ENCODE measurements at places on chromosomes 12 and 14.
A peak's percentile ranks its signal among the peaks of the same experiment; 100 is the strongest.

DNA sequence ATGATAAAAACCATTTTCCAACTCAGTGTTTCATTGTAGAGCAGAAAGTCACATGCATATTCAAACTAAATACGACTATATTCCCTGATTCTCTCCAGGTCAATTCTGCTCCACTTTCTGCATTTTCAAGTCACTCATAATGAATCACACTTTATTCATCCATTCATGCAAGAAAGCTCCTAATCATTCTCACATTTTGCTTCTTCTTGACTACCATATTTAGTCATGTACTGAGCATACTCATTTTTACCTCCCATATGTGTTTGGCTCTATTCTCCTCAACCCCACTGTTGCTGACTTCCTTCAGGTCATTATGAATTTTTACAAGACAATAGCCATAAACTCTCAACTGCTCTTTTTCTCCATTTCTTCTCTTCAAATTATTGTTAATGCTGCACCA lies 43.4 kb upstream of the PIK3C2G start:
- DNase-seq, result no peak

- DNase-seq, result no peak
Measured at GRCh38 chr12:62711631-62712241, 223.2 kb downstream of the PPM1H start.

- DNase-seq, result no peak
Measured at GRCh38 chr12:9118158-9118557, 2.4 kb upstream of the A2M start.

GRCh38 chr14:88196925-88197324 lies 126.1 kb downstream of the KCNK10 start:
- no peak for DNase-seq

DNA sequence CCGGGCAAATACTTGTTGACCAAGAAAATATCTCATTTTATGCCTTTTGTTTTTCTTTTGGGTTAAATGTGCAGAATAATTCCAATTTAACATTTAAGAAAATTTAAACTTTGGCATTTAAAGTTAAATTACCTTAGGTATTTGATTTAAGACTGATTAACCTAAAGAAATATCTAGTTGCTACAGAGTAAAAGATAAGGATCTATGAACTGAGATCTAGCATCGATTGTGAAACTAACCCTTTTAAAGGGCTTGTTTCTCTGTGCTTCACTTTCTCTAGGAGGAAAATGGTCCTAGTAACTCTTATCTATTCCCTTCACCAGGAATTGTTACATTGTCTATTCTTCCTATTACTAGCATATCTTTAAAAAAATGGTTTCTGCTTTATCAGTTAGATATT lies 2.6 kb upstream of the TTC8 start:
- no peak for DNase-seq

- DNase-seq, result no peak
Measured at GRCh38 chr14:65260786-65261185, 151.7 kb upstream of the FUT8 start.

- no peak for DNase-seq
Measured at GRCh38 chr14:104146651-104147345, 8.4 kb downstream of the KIF26A start.

- no peak for DNase-seq
Measured at GRCh38 chr14:75372260-75372659, 55.6 kb upstream of the JDP2 start.

DNA sequence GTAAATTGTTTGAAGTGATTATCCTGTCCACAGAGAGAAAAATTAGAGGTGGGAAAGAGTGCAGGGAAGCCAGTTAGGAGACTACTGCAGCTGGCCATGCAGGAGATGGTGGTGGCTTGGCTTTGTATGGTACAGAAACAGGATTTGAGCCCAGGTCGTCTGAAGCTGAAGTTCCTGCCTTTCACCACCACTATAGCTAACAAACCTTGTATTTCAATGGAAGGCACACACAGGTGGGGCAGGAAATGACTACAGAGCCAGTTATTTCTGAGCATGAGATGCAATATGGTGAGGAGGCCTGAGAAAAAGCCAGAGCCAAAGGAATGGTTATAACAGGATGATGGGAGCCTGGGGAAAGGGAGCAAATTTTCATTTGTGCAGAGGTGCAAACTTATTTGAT lies 103.9 kb downstream of the BTG1 start:
- no peak for DNase-seq

DNA sequence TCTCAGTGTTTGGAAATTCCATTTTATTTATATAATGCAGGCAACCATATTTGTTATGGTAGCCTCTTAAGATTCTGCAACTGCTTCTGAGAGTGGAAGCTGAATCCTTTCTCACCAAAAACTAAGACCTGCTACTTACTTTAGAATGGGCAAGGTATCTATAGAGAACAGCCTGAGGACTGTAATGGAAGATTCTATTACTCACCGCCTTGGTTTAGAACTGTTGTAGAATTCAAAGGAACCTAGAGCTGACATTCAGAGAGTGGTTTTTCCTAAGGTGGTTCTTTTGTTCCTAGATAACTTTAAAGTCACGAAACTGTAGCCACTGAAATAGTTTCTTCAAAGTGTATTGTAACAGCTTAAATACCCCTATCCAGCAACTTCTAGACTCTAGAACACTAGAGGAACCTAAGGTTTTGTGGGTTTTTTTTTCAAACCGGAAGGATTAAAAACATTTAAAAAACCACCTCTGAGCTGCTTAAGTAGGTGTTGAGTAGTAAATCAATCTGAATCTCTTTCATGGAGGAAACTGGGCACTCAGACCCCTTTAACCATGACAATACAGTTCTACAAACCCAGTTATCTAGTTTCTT lies 4.2 kb downstream of the TDP1 start:
- no peak for DNase-seq

GRCh38 chr12:81896771-81897170 lies 137.6 kb upstream of the PPFIA2 start:
- no peak for DNase-seq

DNA sequence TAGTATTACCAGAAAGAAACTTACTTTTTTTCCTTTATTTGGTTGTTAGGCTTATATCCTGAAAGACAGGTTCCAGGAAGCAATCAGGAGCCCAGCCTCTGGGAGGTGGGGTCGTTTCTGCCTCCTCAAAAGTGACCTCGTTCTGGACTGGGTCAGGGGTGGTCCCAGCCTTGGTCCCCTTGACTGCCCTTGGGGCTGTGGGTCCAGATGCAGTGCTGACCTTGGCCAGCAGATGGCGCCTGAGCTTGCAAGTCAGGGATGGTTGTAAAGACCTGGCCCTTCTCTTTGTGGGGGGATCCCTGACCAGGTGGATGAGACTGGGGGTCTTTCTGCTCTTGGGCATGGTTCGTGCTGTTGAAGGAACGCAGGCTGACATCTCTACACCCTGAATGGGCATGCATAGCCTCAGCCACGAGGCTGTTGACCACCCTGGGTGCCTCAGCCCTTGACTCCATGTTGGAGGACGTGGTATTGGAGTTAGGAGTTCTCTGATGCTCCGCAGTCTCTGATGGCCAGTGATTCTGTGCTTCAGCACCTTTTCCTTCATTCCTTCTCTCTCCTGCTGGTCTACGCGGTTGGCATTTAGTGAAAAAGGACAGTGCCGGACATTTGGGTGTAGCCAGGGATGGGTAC lies 62.4 kb downstream of the ADCK1 start:
- DNase-seq, result peak; percentile 18

- no peak for DNase-seq
Measured at GRCh38 chr12:100225491-100225890, 24.9 kb downstream of the ACTR6 start.

GRCh38 chr14:33676891-33677290 lies 274.0 kb downstream of the EGLN3 start:
- DNase-seq, result no peak

DNA sequence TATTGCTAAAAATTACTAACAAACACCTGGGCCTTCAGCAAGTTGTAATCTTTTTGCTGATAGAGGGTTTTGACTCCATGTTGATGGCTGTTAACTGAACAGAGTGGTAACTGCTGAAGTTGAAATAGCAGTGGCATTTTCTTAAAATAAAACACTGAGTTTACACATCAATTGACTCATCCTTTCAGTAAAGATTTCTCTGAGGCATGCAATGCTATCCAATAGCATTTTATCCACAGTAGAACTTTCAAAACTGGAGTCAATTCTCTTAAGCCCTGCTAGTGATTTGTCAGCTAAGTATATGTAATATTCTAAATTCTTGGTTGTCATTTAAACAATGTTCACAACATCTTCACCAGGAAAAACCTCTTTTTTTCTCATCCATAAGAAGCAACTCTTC lies 59.5 kb downstream of the CMAS start:
- no peak for DNase-seq

DNA sequence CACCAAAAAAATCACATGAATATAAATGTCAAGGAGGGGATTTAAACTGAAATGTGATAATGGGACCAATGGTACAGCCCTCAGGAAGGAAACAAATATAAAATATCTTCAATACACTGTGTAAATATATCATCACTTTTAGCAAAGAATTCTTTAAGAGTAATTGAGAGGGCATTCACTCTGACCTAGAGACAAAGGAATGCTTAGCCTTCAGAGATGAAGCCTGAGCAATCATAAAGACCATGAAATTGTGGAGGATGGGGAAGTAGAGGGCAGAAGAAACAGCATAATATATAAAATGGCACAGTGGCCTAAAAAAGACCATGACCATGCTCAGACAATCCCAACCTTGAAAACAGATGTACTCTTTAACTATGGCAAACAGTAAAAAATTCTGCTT lies 20.4 kb downstream of the YAF2 start:
- DNase-seq, result no peak

DNA sequence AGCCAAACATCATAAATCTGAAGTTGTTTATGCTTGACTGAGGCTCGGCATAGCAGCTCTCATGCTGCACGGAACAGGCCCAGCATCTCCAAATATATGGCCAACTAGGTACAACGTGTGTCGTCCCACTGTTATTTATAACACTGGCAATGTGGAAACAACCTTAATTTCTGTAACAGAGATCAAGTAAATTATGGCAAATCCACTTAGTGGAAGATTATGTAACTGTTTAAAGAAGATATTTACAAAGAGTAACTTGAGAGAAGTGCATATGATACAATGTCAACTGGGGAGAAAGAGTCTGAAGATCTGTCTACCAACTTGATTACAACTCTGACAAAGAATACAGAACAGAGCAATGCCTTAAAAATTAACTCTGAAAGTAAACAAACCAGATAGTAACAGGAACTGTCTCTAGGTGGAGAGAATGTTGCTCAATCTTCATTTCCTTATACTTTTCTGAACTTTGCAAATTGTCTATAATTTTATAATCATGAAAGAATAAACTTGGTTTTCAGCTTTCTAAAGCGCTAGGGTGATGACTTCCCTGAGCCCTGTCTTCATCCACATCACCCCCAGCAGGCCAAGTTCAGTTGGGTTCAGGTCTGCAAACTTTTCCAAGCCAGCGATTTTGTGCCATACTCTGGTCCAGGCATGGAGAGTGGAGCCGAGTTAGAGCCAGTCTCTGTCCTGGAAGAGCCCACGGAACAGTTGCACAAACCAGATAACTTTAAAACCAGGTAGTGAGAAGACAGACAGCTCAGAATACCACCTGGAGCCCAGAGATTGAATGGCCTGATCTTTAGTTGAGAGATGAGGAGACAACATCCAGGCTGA lies 44.3 kb upstream of the BDKRB2 start:
- no peak for DNase-seq

GRCh38 chr12:46084666-46085631 lies 94.6 kb upstream of the SCAF11 start:
- DNase-seq, result no peak

DNA sequence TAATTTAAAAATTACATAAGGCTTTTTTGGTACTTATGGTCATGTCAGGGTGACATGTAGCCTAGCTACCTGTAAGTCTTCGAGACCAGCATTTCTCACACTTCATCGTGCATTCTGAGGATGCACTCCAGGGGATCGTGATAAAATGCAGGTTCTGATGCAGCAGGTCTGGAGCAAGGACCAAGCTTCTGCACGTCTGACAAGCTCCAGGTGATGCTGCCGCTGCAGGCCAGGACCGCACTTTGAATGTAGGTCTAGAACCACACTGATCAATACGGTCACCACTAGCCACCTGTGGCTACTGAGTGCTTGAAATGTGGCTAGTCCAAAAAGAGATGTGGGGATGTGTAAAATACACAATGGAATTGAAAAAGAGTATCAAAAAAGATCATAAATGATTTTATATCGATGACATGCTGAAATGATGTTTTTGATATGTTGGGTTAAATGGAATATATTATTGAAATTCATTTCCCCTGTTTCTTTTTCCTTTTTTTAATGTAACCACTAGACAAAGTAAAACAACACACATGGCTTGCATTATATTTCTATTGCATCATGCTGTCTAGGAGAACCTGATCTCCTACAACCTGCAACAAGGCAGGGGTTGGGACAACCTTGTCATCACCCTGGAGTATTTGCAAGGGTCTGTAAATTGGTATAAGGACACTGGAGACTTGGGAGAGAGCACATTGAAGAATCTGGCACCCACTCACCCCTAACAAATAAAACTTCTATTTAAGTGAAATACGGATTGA lies 142.4 kb downstream of the DPF3 start:
- no peak for DNase-seq

GRCh38 chr14:74333909-74334308 lies 14.4 kb upstream of the VRTN start:
- DNase-seq, result no peak

GRCh38 chr14:100446572-100446971 lies 123.4 kb downstream of the SLC25A47 start:
- DNase-seq, result no peak

GRCh38 chr12:15919418-15919817 lies 8.3 kb downstream of the DERA start:
- no peak for DNase-seq

- no peak for DNase-seq
Measured at GRCh38 chr14:101132051-101132571, 228.6 kb upstream of the RTL1 start.

DNA sequence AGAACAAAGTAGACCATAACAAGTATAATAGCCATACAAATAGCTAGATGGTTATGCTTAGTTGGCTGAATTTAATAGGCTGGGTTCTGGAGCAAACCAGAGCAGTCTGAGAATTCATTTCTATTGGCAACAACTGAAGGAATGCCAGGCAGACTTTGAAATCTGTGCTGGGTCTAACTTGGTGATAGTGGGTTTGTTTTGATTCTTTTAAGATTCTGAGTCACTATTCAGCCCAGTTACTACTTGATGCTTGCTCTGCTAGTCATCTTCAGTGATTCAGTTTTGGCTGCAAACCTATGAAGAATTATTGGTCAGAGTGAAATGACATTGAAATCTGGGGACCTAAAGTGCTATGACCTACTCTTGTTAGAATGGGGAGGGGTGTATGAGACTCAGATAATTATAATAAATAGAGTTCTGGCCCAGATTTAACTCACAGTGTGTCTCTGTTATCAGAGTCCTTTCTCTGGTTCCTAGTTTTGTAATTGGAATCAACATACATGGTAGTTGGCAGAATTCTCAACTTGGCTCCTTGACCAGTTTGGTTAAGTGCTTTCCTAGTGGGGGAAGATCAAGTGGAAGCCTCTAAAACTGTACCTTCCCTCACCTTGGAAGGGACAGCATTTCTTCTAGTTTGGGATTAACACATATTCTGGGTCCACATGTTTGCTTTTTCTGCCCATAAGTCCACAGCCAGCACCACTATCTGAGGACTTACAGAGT lies 43.5 kb downstream of the MNAT1 start:
- DNase-seq, result no peak

All from NCI-H1930 (cell line).